ENCODE measurements at places on chromosomes 3 and 15.

DNA sequence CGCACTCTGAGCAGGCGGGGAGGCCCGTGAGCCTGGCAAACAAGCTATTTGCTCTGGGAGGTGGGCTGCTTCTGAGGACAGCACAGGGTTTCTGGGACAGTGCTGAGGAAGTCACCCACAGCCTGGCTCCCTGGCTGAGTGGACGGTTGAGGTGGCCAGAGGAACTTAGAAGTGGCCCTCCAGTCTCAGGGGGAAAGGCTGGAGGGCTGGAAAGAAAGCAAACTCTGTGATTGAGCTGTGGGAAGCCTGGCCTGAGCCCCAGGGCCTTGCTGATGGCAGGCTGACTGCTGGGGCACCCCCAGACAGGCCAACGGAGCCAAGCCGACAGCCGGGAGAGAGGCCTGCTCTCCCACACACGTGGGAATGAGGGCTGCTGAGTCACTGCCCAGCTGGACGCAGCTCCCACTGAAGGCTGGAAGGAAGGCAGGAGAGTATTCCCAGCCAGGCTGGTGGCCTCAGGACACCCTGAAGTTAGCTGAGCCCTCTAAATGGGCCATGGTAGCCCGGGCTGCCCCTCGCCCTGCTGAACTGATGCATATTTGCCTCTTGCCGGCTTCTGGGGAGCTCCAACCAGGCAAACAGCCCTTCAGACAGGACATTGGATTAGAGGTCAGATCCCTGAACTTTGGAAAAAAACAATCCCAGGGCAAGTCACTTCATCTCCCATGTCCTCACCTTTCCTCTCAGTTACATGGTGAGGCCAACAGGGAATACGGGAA lies 98.0 kb upstream of the TLE3 start:
- peak overlapping the region; percentile 67 for H3K27ac ChIP-seq
- no peaks in the 10 kb centered on the region for H3K27me3 ChIP-seq
- peak; percentile 91 for DNase-seq

DNA sequence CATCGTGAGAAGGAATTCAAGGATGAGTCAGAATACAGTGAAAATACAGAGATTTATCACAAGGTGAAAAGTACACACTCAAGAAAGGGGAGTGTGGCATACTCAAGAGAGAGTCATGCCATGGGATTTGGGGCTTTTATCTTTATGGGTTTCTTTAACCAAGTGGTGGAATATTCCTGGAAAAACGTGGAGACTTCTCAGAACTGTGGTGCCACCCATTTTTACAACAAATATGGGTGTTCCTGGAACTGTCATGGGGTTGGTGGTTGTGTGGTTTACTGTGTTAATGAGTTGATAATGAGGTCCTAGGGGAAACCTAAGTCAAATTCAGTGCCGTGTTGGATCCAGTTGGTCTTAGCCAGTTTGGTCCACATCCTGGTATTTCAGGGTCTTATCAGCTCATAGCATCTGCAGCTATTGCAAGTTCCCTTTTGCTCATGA lies 497.2 kb downstream of the GABRG3 start:
- no peak overlapping the region for H3K4me3 ChIP-seq
- no peak for DNase-seq

- H3K36me3 ChIP-seq: no peaks in the 10 kb centered on the region
- H3K4me1 ChIP-seq: peaks cover 68% of the 10 kb centered on the region
- H3K27me3 ChIP-seq: no peaks in the 10 kb centered on the region
These were observed 55.6 kb downstream of the SMAD3 start for GRCh38 chr15:67120839-67121643.

GRCh38 chr3:36215241-36215640 lies 165.1 kb upstream of the STAC start:
- DNase-seq: no peak
- no peaks in the 10 kb centered on the region for H3K36me3 ChIP-seq
- no peak overlapping the region for H3K4me3 ChIP-seq
- H3K27me3 ChIP-seq: no peaks in the 10 kb centered on the region
- no peaks in the 10 kb centered on the region for H3K4me1 ChIP-seq

Measured in pancreas (tissue), 10 donors.